ENCODE measurements at places on chromosomes 12 and 14. TPM values are rescaled to one million over a fixed set of nuclear protein-coding genes. Genes with fewer than 3 reads are reported as not detected.
A peak's percentile ranks its signal among the peaks of the same experiment; 100 is the strongest.

DNA sequence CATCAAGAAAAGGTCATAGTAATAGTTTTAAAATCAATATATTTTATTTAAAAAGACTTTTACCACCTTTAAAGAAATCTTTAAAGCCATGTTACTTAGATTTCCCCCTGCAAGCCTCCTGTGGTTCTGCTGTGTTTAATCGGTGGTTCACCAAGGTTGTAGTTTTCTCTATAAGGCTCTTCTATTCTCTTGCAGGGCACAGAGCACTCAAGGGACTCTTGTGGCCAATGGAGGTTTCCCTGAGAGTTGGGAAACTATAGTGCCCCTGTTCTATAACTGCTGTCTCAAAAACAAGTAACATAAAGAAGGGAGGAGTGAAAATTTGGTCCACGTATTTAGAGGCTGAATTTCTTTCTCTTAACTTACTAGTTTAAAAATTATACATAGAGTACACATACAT is 25.0 kb downstream of the DACT1 start:
- DNase-seq = no peak
- H3K27me3 ChIP-seq = peaks cover 66% of the 10 kb centered on the region
- H3K27ac ChIP-seq = no peak overlapping the region

PTPRB gene
- total RNA-seq = 0.66 TPM

GALNT16 gene
- 0.33 TPM for total RNA-seq

GRCh38 chr12:42922505-42922850 is 332.9 kb upstream of the PRICKLE1 start:
- peak overlapping the region; percentile 56 for H3K27ac ChIP-seq
- H3K36me3 ChIP-seq = no peaks in the 10 kb centered on the region
- peaks cover 14% of the 10 kb centered on the region for H3K4me1 ChIP-seq
- no peak overlapping the region for H3K4me3 ChIP-seq
- no peaks in the 10 kb centered on the region for H3K27me3 ChIP-seq

- no peak overlapping the region for H3K4me3 ChIP-seq
- H3K36me3 ChIP-seq = peaks cover 11% of the 10 kb centered on the region
- peaks cover 35% of the 10 kb centered on the region for H3K4me1 ChIP-seq
- DNase-seq = peak; percentile 25
- no peaks in the 10 kb centered on the region for H3K27me3 ChIP-seq
- peak overlapping the region; percentile 68 for H3K27ac ChIP-seq
These were observed 85.1 kb downstream of the BORCS5 start for GRCh38 chr12:12441843-12442461.

DNA sequence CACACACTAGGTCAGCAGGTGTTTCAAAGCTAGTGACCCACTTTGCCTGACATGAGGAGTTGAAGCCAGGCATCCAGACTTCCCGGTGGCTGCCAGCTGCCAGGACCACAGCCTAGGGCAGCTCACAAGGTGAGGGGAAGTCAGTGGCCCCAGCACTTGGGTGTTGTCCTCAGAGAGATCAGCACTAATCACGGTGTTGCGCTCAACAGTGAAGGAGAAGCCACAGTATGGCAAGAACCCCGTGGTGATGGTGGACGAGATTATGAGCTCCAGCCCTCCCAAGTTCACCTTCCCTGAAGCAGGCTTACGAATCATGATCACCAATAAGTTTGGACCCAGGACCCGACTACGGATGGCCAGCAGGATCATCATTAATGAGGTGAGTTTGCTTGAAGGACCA is 59.9 kb upstream of the RIN3 start:
- H3K36me3 ChIP-seq = no peaks in the 10 kb centered on the region
- no peaks in the 10 kb centered on the region for H3K4me1 ChIP-seq
- H3K4me3 ChIP-seq = no peak overlapping the region
- H3K27ac ChIP-seq = no peak overlapping the region

DNA sequence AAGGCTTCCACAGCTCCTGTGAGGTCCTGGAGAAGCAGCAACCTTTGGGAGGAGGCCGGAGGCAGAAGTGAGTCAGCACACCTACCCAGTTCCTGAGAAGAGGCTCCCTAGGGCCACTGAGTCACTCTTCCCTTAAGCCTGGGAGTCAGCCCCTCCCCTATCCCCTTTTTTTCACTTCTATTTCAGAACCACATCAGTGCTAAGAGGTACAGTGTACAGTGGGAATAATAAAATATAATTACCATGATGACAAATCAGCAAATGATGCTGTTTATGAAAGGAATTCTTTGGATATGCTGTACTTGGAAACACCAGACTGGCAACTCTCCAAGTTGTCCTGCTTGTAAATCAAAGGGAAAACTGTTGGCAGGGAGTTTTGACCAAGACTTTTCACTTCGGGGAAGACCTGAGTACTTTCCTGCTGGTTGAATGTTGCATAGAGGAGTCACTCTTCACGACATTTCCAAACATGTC is 7.8 kb upstream of the TBPL2 start:
- peak overlapping the region; percentile 19 for H3K4me3 ChIP-seq
- H3K36me3 ChIP-seq = no peaks in the 10 kb centered on the region
- no peaks in the 10 kb centered on the region for H3K27me3 ChIP-seq
- peaks cover 67% of the 10 kb centered on the region for H3K4me1 ChIP-seq
- DNase-seq = peak; percentile 100

ZNF605 gene
- 8.6 TPM for total RNA-seq

DNA sequence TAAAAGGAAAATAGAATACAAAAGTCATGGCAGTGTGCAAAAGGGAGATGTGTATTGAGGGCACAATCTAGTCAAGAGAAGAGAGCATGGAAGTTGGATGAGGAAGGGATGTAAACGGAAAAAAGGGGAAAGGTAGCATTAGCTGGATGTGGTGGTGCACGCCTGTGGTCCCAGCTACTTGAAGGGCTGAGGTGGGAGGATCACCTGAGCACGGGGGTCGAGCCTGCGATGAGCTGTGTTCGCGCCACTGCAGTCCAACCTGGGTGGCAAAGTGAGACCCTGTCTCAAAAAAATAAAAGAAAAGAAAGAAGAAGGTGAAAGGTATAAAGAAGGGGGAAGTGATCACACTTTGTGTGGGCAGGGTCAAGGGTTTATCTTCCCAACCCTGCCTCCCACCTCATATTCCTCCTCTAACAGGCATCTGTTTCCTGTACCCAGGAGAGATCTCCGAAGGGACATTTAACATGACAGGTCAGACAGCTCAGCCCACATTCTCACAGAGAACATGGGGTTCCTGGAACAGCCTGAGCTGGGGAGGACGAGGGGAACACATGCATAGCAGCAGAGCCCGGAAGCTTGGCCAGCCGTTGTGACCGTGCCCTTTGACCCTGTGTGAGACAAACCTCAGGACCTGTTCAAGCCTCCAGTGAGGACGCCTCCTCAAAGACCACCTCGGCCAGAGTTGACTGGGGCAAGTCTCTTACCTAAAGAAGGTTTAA is 8.9 kb downstream of the RNASE11 start:
- H3K4me3 ChIP-seq = no peak overlapping the region
- peaks cover 25% of the 10 kb centered on the region for H3K27me3 ChIP-seq
- no peak for DNase-seq
- no peaks in the 10 kb centered on the region for H3K36me3 ChIP-seq

DNA sequence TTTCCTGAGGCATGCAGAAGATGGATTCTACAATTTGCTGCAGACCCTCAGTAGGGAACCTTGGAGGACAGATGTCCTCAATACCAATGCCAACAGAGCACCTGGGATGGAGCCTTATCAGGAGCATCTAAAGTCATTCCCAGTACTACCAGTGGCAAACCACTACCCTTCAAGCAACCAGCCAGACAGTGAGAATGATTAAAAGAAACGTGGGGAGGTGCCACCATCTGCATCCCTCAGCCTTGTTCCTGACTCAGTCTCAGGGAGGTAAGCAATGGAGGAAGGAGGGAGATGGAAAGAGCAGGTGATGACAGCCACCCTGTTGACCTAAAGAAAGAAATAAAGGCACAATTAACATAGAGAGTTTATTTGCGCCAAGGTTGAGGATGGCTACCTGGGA is 175.2 kb upstream of the GRIN2B start:
- H3K27ac ChIP-seq = no peak overlapping the region
- H3K27me3 ChIP-seq = peaks cover 30% of the 10 kb centered on the region
- no peak overlapping the region for H3K4me3 ChIP-seq
- no peaks in the 10 kb centered on the region for H3K36me3 ChIP-seq
- no peak for DNase-seq
- no peaks in the 10 kb centered on the region for H3K4me1 ChIP-seq

DNA sequence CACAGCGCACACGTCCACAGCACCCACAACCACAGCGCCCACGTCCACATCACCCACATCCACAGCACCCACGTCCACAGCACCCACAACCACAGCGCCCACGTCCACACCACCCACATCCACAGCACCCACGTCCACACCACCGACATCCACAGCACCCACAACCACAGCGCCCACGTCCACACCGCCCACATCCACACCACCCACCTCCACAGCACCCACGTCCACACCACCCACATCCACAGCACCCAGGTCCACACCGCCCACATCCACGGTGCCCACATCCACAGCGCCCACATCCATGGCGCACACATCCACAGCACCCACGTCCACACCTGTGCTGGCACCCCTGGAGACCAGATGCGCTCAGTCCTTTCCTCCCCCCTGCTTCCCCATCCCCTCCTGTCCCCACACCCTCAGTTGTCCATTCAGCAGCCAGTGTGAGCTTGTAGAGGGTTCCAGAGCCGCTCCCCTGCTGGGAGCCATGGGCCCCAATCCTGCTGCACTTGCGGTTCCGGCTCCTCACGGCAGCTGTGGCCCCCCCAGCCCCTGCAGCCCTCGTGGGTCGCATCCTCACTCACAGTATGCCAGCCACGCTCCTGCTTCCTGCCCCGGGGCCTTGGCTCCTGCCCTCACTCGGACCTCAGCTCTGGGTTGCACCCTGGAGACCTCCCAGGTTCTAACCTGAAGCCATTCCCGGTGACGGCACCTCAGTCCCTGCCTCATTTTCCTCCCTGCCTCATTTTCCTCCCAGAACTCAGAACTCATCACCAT is 37.8 kb downstream of the GALNT9 start:
- H3K4me3 ChIP-seq = no peak overlapping the region
- peaks cover 19% of the 10 kb centered on the region for H3K4me1 ChIP-seq
- no peak overlapping the region for H3K27ac ChIP-seq

LRRC9 gene
- total RNA-seq = not detected

CD69 gene
- total RNA-seq = 0.75 TPM

GRCh38 chr12:10119066-10119465 is 10.9 kb downstream of the CLEC7A start:
- DNase-seq = no peak
- H3K4me1 ChIP-seq = peaks cover 6% of the 10 kb centered on the region
- no peak overlapping the region for H3K27ac ChIP-seq

CD27 gene
- not detected for total RNA-seq
